Endothelial cell of umbilical vein (primary cell): ENCODE measurements at places on chromosomes 2 and 18.

- H3K4me3 ChIP-seq, result no peak overlapping the region
- H3K27me3 ChIP-seq, result no peaks in the 10 kb centered on the region
- H3K4me1 ChIP-seq, result no peaks in the 10 kb centered on the region
- no peak overlapping the region for H3K27ac ChIP-seq
- DNase-seq, result no peak
- no peaks in the 10 kb centered on the region for H3K36me3 ChIP-seq
These were observed 84.0 kb upstream of the BOD1L2 start for GRCh38 chr18:57062844-57063243.

- H3K36me3 ChIP-seq, result no peaks in the 10 kb centered on the region
- H3K4me1 ChIP-seq, result no peaks in the 10 kb centered on the region
- no peak overlapping the region for H3K27ac ChIP-seq
- no peak overlapping the region for H3K4me3 ChIP-seq
- H3K27me3 ChIP-seq, result no peaks in the 10 kb centered on the region
These were observed 8.0 kb downstream of the IL36A start for GRCh38 chr2:113013336-113013661.

- DNase-seq, result no peak
- H3K27ac ChIP-seq, result no peak overlapping the region
- no peak overlapping the region for H3K4me3 ChIP-seq
- H3K4me1 ChIP-seq, result peaks cover 16% of the 10 kb centered on the region
- H3K36me3 ChIP-seq, result no peaks in the 10 kb centered on the region
These were observed 214.8 kb downstream of the ZNF521 start for GRCh38 chr18:25137197-25137472.

GRCh38 chr2:49490710-49491109 is 336.4 kb upstream of the FSHR start:
- no peak overlapping the region for H3K27ac ChIP-seq
- H3K36me3 ChIP-seq, result no peaks in the 10 kb centered on the region
- H3K27me3 ChIP-seq, result no peaks in the 10 kb centered on the region

- H3K27me3 ChIP-seq, result no peaks in the 10 kb centered on the region
- H3K4me3 ChIP-seq, result no peak overlapping the region
- peaks cover 4% of the 10 kb centered on the region for H3K4me1 ChIP-seq
- H3K27ac ChIP-seq, result no peak overlapping the region
These were observed 76.2 kb downstream of the DCDC2C start for GRCh38 chr2:3779496-3780049.

DNA sequence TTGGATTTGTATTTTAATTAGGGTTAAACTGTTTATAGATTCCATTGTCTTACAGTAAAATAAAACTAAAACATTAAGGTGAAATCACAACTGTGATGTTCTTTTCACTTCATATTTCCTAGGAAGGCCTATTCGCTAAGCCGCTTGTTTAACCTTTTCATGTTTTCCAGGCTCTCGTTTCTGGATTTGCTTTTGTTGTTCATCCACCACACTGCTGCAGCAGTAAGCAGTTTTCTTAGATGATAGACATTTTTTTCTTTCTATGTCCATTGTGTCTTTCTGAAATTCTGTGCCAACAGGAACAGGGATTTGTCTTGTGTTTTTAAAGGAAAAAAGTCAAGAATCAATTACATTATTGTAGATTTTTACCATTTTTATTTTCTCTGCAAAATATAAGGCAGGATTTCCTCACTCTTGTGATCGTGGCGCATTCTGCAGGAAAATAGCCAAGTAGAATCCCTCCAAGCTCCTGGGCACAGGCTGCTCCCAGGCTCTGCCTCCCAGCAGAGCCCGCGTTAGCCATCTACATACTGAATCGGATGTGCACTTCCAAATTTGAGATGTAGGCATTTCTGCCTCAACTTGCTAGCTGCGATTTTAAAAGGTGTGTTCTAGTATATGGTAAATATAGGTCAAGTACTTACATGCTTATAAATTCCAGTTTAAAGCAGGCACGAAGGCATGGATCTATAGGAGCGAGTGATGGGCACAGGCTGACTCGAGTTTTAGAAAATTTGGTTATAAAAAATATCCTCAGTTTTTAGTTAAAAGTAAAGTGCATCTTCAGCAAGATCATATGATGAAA is 10.2 kb downstream of the TSHZ1 start:
- DNase-seq, result no peak
- H3K4me3 ChIP-seq, result no peak overlapping the region
- no peak overlapping the region for H3K27ac ChIP-seq
- H3K36me3 ChIP-seq, result peaks cover 3% of the 10 kb centered on the region
- no peaks in the 10 kb centered on the region for H3K27me3 ChIP-seq
- H3K4me1 ChIP-seq, result peaks cover 25% of the 10 kb centered on the region

DNA sequence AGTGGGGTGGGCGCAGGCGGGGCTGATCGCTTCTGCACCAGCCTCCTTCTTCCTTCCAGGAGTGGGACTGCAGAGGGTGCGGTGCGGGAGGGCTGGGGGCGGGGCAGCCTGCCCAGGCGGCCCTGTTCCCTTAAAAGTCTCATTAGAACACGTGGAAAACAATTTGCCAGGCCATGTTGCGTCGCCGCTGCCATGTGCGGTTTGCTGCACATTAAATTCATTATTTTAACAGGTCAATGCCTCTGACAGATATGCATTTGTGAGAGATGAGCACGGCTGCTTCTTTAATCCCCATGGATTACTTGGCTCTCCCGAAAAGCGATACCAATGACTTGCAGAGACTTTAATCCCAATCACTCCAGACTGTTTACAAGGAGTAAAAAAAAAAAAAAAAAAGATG is 139.0 kb downstream of the CELF4 start:
- H3K27me3 ChIP-seq, result no peaks in the 10 kb centered on the region
- H3K4me3 ChIP-seq, result no peak overlapping the region
- DNase-seq, result no peak
- H3K27ac ChIP-seq, result no peak overlapping the region

DNA sequence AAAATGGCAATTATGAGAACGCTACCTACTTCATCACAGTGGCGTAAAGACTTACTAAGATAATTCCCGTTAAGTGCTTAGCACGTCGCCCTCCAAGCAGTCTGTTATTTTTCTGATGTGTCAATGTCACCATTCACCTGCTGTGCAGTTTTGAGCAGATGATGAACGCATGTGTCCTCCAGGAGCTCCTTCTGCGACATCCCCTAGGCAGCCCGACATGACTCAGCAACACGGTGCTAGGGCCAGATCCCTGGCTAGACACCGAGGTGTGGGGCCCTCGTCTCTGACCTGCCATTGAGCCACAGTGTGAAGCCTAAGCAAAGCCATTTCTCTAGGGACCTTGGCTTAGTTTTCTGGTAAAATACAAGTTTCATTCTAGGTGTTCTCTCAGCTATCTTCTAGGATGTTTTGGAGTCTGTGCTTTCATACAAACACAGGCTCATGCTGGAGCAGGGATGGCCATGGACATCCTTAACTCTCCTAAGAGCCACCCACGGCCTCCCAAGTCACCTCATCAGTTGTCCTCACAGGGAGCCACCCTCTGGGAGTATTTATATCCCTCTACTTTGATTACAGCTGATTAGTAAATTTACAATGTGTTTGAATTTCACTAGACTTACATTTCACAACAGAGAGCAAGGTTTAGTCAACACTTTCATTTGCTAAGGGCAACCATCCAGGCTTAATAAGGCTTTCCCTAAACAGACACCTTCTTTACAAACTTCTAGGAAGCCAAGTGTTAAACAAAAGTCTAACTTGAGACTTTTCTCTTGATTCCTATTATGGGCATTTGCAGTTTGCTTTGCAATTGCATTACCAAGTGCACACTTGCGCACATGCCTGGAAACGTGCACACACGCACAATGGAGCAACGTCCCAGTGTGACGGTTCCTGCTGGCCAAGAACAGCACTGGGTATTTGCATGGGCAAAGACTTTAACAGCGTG is 376.8 kb upstream of the ID2 start:
- no peaks in the 10 kb centered on the region for H3K27me3 ChIP-seq
- no peak overlapping the region for H3K27ac ChIP-seq
- no peak overlapping the region for H3K4me3 ChIP-seq
- no peaks in the 10 kb centered on the region for H3K4me1 ChIP-seq

- H3K27me3 ChIP-seq, result no peaks in the 10 kb centered on the region
- H3K4me3 ChIP-seq, result no peak overlapping the region
- no peaks in the 10 kb centered on the region for H3K36me3 ChIP-seq
- no peak for DNase-seq
These were observed 710.0 kb upstream of the ID2 start for GRCh38 chr2:7971841-7972240.

DNA sequence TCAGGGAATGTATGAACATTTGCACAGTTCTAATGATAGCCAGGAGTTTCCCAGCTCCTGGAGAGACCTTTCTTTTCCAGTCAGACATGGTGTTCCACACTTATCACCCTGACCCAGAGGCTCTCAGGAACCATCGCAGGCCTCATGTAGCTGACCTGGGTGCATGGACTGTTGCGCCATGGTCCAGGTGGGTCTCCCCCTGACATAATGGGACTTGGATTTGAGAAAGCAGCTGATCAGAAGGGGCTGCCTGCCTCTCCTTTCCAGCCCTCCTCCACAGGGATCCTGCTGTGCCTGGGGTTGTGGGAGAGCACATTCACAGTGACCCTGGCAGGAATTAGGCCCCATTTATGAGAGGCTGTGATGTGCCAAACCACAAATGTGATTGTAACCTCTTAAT is 133.4 kb upstream of the ALPP start:
- no peak overlapping the region for H3K27ac ChIP-seq
- H3K36me3 ChIP-seq, result no peaks in the 10 kb centered on the region
- H3K4me3 ChIP-seq, result no peak overlapping the region
- no peak for DNase-seq
- no peaks in the 10 kb centered on the region for H3K27me3 ChIP-seq
- no peaks in the 10 kb centered on the region for H3K4me1 ChIP-seq
